Psoas muscle (tissue), 8 donors: ENCODE measurements at places on chromosomes 6 and 20. TPM values are rescaled to one million over a fixed set of nuclear protein-coding genes. Genes with fewer than 3 reads are reported as not detected.

GRCh38 chr6:48671505-48671904 lies 560.5 kb upstream of the PTCHD4 start:
- DNase-seq: no peak

Gene DOK5
- 7.4 TPM for polyA plus RNA-seq

Gene BACH2
- polyA plus RNA-seq: 0.12 TPM

GRCh38 chr6:135423649-135424128 lies 73.9 kb downstream of the AHI1 start:
- DNase-seq: no peak

- DNase-seq: no peak
Measured at GRCh38 chr6:136410201-136411024, 120.8 kb upstream of the BCLAF1 start.

GRCh38 chr6:115976321-115976870 lies 84.3 kb downstream of the FRK start:
- no peak for DNase-seq

DNA sequence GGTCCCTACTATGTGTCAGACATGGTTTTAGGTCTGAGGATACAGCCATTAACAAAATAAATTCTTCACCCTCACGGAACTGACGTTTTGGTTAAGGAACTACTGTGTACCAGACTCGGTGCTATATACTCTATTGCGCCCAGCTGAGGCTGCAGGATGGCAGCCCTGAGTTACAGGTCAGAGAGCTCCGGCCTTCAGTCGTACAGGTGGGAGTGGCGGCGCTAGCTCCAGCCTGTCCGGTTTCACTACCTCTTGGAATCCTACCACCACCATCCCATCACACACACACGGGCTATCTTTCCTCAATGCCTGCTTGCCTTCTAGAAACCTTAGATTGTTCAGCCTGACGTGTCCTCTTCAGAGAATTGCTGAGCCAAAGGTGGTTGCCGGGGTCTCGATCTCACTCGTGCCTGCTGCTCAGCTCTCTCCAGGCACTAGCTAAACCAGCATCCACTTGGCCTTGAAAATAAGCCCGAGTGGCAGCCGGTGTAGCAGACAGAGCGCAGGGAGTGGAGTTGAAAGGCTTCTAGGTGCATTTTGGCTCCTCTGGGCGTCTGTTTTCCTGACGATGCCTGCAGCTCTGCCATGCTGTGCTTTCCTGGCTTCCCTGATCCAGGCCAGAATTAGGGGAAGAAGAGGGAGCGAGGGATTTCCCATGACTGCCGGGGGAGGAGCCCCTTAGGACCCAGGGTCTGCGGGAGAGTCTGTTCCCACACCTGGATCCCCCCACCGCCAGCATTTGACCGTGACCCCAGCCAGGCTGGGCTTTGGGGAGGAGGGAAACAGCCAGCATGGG lies 1.1 kb upstream of the TCF15 start:
- no peak for DNase-seq

- no peak for DNase-seq
Measured at GRCh38 chr6:80939898-80940297, 812.6 kb downstream of the TENT5A start.

Gene EZR
- 19.1 TPM for polyA plus RNA-seq

- no peak for DNase-seq
Measured at GRCh38 chr6:7993952-7994351, 70.2 kb downstream of the BLOC1S5 start.

Gene BMP6
- 0.96 TPM for polyA plus RNA-seq

DNA sequence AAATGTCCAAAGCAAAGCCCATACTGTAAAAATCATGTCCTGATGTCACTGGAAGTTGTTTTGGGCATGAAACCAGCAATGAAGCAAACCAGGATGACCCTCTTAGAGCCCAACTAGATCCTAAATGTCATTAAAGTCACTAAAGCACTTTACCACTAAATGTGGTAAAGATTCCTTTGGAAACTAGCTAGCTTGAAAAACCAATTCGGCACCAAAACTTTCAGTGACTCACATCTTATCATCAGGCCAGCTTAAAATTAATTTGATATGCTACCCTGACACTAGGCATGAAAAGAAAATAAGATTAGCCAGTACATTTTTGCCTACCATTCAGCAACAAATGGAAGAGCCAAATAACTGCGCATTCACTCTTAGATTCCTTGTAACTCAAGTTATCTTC lies 145.8 kb downstream of the PACRG start:
- DNase-seq: no peak

GRCh38 chr6:96304997-96305396 lies 216.6 kb upstream of the UFL1 start:
- no peak for DNase-seq

GRCh38 chr6:125810445-125810844 lies 19.7 kb downstream of the NCOA7 start:
- DNase-seq: no peak

DNA sequence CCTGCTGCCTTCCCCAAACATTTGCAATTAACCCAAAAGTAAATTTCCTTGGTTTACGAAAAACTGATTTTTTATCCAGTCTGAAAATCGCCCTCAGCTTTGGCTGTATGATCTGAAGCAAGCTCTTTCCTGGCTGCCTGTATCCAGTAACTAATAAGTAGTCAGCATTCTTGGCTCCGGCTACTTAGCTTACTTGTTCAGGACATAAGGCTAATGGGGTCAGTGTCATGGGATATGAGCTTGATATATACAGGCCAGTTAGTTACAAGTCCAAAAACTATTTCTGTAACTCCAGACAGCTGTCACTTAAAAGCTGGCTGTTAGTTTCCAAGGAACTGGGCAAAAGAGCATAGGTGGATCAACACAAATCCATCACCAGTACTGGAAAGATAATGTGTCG lies 56.2 kb downstream of the KHDC1L start:
- DNase-seq: no peak
